ENCODE measurements at places on chromosomes 12 and 14.

GRCh38 chr14:99981806-99982205, 83.4 kb upstream of the EVL start:
- DNase-seq, result no peak

DNA sequence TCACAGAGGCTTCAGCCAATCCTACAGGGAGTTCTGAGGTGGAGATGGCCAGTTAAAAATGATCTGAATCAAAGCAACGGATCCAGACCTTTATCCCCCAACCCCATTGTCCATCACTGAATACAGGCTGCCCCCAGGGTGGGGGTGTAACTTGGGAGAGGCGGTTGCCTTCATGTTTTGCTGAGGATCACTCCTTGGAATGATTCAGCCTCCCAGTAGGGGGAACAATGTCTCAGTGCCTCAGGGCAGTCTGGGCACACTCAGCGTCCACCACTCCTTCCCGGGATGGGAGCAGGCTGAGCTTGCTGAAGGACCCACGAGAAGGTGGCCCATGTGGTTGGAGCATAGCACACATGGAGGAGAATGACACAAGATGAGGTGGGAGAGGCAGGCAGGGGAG, 60.2 kb downstream of the RFX4 start:
- DNase-seq, result no peak

DNA sequence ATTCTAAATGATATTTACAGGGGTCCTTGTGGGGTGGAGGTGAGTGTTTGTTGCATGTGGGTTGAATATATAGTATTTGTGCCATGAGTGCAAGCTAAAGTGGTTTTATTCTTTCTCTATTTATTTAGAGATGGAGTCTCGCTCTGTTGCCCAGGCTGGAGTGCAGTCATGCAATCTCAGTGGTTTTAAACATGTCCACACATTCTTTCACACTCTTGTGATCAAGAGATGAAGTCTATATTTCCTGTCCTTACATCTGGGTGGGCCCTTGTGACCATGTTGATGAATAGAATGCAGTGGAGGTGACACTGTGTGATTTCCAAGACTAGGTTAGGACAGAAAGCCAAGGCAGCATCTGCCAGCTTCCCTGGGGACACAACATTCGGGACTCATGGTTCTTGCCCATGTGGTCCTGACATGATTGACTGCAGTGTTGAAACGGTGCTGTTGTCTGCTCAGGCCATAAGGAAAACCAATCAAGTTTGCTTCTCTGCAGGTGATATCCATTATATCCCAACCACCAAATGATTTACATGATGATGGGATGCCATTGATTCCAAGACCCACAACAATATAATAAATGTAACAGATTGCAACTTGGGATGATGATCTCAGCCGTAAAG, 172.6 kb downstream of the SUDS3 start:
- DNase-seq, result no peak

DNA sequence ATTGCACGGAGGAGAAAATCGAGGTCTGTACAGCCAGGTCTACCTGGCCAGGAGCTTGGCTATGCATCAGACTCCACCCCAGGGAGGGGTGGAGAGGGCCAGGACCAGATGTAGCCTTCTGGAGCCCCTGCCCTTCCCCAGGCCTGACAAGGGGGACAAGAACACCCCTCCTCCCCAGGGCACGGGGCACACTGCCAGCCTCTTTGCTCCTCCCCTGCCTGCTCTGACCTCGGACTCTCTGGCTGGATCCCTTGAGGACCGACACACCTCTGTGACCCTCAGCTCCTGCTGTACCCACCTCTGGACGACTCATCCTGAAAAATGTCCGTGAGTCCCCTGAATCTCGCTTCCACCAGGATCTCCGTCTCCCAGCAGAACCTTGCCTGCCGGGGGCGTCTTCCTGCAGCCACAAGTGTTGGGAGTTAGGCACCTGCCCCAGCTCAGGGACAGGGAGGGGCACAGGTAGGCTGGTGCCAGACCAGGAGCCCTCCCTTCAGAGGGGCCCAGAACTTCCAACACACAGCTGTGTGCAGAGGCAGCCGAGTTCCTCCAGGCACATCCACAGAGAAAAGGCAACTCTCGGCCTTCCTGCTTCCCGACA, 21.8 kb downstream of the AHNAK2 start:
- no peak for DNase-seq

- no peak for DNase-seq
Measured at GRCh38 chr12:6115389-6115788, 9.1 kb downstream of the VWF start.

- DNase-seq, result no peak
Measured at GRCh38 chr12:112234303-112234702, 108.9 kb downstream of the TRAFD1 start.

GRCh38 chr14:63474111-63474510, 69.1 kb downstream of the PPP2R5E start:
- DNase-seq, result no peak

DNA sequence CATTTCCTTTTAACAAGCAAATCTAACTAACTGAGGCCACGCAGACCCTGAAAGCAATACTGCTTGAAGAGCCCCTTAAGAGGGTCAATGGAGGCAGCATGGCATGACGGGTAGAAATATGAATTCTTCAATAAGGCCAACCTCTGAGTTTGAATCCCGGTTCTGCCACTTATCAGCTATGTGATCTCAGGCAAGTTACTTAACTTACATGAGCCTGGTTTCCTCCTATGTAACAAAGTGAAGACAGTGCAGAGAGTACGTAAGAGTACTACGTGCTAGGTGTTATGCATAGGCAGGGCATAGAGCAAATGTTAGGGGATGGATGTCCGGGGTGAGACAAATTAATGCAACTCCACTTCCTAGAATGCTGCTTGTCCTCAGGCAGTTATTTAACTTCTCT, 4.7 kb downstream of the HOMEZ start:
- no peak for DNase-seq

- DNase-seq, result no peak
Measured at GRCh38 chr12:40672741-40673271, 19.4 kb upstream of the CNTN1 start.

- peak; percentile 12 for DNase-seq
Measured at GRCh38 chr14:87805315-87805723, 187.7 kb downstream of the GALC start.

GRCh38 chr12:14693116-14693515, 3.3 kb downstream of the GUCY2C start:
- no peak for DNase-seq

DNA sequence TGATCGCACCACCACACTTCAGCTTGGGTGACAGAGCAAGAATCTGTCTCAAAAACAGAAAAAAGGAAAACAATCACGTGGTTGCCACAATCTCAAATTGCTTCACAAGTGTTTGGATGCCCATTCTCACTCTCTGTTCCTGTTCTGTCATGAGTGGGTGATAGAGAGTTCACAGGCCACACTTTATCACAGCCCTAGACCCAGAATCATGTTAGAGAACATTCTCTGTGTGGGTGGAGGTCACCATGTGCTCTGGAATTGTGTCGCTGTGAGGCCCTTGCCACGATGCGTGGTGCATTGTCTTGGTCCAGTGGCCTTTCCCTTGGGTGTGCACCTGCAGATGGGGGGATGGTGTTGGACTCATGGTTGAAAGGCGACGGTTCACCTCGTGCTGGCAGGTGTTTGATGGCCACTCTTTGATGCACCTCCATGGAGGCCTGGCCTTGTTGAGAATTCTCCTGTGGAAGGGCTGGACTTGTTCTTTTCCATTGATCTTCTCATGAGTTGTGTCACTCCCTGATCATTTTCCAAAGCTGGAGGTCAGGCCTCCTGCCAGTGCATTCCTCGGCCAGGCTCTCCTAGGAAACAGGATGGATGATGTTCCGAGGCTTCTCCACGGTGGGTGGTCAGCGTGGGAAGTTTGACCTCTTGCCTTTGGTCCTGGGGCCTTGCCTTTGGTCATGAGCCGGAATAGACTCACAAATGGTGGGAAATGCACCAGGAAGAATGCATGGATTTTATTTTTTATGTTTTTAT, 91.9 kb downstream of the SLC24A4 start:
- DNase-seq, result no peak

GRCh38 chr14:65904988-65905387, 492.5 kb downstream of the FUT8 start:
- no peak for DNase-seq

DNA sequence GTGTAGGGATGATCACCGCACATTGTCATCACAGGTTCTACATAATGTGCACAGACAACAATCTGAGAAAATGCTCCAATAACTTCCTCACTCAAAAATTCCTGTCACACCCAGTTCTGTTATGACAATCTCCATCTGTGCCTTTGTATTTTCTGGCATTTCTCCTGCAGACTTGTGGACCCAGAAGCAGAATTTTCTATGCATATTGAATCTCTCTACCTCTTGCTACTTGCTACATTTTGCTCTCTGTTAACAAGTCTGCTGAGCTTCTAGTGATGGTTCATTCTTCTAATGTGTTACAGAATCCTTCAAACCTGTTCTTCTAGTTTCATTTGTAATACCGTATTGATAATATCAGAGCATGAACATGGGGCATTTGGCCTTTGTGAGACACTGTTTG, 127.8 kb upstream of the PTPRQ start:
- no peak for DNase-seq

- no peak for DNase-seq
Measured at GRCh38 chr12:52662093-52662917, 10.3 kb upstream of the KRT2 start.
